ENCODE measurements at places on chromosomes 16 and 17.

DNA sequence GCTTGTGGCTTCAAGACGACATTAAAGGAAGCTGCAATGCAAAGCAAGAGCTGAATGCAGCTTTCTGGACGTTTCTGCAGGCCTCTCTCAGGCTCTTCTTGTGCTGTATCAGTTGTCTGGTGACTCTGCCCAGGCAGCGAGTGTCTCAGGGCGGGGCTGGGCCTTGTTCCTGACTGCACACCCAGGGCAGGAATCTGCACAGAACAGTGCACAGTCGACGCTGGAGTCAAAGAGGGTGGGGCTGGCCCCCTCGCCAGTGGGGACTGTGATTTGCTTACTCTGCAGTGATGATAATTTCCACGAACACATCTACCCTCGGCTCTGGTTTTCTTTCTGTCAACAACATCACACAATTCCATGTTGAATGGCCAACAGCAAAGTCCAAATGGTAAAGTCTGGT, 60.7 kb downstream of the IRF8 start:
- DNase-seq = no peak

- DNase-seq = no peak
These were observed 278.4 kb upstream of the IRX5 start for GRCh38 chr16:54652201-54652770.

GRCh38 chr16:57413301-57413730, 8.7 kb downstream of the CCL17 start:
- no peak for DNase-seq

- no peak for DNase-seq
These were observed 6.9 kb downstream of the DOK4 start for GRCh38 chr16:57479205-57479975.

DNA sequence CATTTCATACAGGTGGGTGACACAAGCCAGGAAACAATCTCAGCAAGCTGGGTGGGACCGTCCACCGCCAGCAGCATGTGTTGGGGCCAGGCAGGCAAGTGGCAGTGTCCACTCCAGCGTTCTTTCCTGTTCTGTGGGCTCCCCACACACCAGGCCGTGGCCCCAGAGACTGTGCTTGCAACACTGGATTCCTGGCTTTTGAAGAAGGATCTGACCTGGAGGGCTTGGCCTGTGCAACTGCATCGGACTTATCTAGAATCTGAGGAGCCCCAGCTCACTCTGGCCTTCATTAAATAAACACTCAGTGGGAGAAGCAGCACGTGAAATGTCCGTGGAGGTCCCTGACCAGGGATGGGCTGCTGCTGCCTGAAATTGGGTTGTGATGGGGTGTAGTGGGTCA, 3.2 kb downstream of the KSR1 start:
- no peak for DNase-seq

GRCh38 chr16:13041646-13042290, 140.4 kb downstream of the SHISA9 start:
- DNase-seq = no peak

DNA sequence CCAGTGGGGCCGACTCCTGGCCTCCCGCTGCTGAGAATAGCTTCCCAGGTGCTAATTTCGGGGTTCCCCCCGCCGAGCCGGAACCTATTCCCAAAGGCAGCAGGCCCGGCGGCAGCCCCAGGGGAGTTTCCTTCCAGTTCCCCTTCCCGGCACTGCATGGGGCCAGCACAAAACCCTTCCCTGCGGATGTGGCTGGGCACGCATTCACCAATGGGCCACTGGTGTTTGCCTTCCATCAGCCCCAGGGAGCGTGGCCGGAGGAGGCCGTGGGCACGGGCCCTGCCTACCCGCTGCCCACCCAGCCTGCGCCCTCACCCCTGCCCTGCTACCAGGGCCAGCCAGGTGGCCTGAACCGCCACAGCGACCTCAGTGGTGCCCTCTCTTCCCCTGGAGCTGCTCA, 24.9 kb upstream of the ZFPM1 start:
- no peak for DNase-seq

GRCh38 chr17:16977932-16978331, 6.0 kb upstream of the TNFRSF13B start:
- no peak for DNase-seq

DNA sequence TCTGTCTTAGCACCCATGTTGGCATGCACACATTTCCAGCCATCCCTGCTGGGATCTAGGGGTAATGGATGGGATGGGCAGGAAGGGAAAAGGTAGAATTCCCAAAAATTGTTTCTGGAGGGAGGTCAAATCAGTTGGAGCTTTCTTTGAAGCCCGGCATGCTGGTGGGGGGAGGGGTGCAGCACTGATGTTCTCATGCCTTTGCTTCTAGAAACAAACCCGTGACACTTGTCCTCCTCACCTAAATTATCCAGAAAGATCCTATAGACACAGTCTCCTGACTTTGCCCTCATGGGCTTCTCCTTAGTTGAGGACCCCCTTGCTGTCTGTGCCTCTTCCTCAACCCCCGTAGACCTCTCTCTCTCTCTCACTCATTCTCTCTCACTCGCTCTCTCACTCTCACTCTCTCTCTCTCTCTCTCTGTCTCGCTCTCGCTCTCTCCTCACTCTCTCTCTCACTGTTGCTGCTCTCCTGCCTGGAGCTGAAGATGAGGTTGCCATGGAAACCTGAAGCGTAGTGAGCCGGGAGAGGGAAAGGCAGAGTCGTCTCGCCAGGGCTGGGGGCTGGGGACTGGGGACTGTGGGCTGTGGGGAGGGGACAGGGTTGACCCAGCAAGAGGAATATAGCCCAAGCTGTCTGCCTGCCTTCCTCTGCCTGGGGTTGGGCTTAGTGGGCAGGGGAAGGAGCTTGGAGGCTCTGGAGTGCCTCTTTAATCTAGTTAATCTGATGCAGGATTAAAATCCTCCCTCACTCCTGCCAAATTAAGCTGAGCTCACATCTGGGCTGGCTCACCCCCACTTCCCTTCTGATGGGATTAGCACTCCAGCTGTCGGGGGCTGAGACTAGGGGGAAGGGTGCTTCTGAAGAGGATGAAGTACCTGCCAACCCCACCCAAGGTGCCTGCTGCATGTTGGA, 16.1 kb downstream of the LASP1 start:
- no peak for DNase-seq

- DNase-seq = no peak
These were observed 2.0 kb upstream of the SLC43A2 start for GRCh38 chr17:1630662-1631061.

DNA sequence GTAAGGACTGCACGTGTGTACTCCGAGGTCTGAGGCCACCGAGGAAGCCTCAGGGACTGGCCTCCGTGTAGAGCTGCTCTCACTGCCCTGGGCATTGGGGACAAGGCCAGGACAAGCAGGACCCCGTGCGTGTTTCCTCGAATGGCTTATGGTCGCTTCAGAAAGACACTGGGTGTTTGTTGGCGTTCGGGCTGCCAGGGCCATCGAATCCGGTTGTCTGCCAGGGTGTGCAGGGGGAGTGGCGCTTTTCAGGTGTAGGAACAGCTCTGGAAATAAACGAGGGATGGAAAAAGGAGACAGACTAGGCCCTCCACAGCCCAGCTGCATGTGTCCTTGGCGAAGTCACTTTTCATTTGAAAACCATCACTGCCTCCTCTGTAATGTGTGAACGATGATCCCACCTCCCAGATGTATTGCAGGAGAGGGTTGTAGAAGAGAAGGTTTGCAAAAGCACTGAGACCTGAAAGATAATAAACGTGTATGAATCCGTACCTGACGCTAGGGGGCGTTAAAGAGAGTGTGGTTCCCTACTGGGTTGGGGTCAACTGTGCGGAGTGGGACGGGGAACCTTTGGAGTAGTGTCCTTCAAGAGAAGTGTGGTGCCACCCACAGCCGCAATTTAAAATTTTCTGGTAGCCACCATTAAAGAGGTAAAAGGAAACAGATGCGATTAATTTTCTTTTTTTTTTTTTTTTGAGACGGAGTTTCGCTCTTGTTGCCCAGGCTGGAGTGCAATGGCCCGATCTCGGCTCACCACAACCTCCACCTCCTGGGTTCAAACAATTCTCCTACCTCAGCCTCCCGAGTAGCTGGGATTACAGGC, 2.1 kb upstream of the ZSCAN10 start:
- DNase-seq = no peak

- DNase-seq = no peak
These were observed 307.2 kb upstream of the MYOCD start for GRCh38 chr17:12358477-12358876.

DNA sequence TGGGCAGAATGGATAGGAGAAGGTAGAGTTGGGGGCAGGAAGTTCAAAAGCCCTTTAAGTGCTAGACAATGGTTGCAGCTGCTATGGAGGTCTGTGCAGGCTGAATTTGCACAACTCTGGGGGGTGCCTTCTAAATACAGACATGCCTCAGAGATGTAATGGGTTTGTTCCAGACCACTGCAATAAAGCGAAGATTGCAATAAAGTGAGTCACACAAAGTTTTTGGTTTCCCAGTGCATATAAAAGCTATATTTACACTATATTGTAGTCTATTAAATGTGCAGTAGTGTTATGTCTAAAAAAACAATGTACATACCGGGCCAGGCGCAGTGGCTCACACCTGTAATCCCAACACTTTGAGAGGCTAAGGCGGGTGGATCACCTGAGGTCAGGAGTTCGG, 60.5 kb upstream of the MYOCD start:
- DNase-seq = no peak

All from activated T-cell treated with anti-CD3 and anti-CD28 coated beads for 48 hours (primary cell).